ENCODE measurements at places on chromosomes 16 and 17.

DNA sequence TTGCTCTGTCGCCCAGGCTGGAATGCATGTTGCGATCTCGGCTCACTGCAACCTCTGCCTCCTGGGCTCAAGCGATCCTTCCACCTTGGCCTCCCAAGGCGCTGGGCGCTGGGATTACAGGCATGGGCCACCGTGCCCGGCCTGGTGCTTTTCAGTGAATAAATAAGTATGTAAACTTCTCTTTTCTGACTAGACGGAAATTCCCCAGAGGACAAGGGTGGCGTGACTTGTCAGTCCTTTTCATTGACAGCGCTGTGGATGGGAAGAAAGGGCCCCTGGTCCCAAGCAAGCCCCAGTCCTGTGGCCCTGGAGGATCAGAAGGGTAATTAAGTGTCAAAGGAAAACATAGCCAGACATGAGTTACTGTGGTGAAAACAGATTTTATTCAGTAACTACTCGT lies 9.6 kb upstream of the SPN start:
- DNase-seq = no peak

DNA sequence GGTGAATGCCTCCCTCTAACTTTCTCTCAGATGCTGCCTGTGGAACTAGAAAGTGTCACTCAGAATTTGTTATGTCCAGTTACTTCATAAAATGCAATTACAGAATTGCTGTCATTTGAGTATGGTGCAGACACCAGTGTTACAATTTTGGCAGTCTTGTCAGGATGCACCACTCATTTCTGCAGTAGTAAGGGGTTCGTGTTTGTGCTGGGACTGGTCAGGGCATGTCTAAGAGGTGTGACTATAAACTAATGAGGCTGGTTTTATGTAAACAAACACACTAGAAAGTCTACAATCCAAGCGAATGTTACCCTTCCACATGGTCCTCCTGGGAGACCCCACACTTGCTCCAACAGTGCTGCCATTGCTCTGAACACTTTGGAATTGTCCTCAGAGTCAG lies 206.2 kb downstream of the ANKFN1 start:
- no peak for DNase-seq

- DNase-seq = no peak
Observed at GRCh38 chr17:81621494-81622130, 15.3 kb downstream of the NPLOC4 start.

- DNase-seq = no peak
Observed at GRCh38 chr16:3281222-3281820, 2.0 kb upstream of the ZNF263 start.

DNA sequence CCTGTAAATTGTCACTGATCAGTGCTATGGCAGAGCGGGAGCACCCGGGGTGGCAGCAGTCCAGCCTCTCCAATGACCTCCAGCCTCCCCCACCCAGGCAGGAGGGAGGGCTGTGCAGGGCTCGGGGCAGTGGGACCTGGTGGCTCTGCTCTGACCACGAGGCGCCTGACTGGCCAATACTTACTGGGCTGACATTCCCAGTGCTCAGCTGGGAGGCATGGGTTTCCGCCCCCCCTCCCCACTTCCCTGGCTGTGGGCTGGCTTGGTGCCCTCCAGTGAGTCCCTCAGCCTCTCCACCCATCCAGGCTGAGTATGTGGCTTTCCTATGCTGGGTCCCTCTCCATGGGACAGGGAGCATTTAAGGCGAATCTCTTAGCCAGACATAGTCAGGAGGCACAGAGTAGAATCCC lies 2.7 kb downstream of the SOCS3 start:
- peak; percentile 85 for DNase-seq

DNA sequence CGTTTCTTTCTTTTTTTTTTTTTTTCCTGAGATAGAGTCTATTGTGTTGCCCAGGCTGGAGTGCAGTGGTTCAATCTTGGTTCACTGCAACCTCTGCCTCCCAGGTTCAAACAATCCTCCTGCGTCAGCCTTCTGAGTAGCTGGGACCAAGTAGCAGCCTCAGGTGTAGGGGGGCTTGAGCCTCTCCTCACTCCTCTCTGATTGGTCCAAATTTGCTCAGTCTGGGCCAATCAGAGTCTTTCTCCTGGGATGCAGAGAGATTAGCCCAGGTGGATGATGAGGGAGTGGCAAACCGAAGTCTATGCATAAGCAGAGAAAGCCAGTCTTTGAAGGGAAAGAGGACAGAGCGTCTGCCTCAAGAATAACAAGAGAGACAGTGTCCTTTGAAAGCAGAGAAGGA lies 99.0 kb downstream of the BMERB1 start:
- no peak for DNase-seq

GRCh38 chr16:57092786-57093411 lies 516 bp downstream of the CPNE2 start:
- DNase-seq = peak; percentile 22

- peak; percentile 82 for DNase-seq
Observed at GRCh38 chr16:51151435-51151960, 428 bp upstream of the SALL1 start.

DNA sequence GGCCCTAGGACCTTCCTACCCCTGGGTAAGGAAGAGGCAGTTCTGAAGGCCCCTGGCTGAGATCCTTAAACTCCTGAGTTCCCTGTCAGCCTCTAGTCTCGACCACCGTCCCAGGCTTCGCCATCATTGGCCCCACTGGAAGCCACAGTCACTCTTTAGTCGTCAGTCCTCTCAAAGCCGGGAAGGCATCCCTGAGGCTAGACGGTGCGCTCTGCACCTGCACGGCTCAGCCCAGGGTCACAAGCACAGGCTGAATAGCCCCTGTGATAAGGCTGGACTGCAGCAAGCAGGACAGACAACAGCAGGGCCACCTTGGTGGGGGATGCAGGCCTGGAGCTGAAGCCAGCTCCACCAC lies 3.3 kb upstream of the HEXIM1 start:
- no peak for DNase-seq

DNA sequence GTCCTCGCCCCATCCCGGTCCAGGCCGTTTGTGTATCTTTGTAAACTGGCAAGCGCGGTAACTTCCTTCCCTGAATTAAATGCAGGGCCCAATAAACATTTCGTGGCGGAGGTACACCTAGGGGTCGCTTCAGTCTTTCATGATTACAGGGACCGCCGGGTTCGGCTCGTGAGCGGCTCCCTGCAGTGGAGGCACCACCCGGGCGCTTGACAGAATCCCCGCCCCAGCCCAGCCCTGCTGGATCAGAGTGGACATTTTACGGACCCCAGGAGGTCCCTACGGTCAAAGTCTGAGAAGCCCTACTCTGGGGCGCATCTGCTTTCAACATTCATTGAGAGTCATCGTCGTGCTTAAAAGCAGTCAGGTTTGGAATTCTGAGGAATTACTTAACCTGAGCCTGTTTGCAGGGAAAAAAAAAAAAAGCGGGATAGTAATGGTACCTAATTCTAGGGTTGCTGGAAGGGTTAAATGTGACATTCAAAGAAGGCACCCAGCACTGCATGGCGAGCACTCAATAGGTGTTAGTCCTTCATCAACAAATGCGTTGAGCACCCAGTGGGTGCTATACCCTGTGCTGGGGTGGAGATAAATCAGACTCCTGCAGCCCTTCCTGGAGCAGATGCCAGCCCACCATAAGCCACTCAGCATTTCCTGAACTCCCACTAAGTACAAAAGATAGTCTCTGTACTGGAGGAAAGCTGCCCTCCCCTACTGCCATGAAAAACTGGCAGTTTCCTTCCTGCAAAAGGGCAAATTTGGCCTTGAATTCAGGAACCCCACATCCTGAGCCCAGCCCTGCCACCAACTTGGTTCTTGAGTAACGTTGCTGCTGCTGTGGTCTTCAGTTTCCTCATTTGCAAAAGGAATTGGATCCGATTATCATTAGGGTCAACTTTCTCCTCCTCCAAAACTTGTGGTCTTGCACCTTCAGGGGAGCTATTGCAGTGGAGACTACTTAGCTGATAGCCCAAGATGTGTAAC lies 658 bp upstream of the DUSP3 start:
- DNase-seq = no peak

Data from RPMI7951 (cell line).